ENCODE measurements at places on chromosomes 4 and X. TPM values are rescaled to one million over a fixed set of nuclear protein-coding genes. Genes with fewer than 3 reads are reported as not detected.
A peak's percentile ranks its signal among the peaks of the same experiment; 100 is the strongest.

DNA sequence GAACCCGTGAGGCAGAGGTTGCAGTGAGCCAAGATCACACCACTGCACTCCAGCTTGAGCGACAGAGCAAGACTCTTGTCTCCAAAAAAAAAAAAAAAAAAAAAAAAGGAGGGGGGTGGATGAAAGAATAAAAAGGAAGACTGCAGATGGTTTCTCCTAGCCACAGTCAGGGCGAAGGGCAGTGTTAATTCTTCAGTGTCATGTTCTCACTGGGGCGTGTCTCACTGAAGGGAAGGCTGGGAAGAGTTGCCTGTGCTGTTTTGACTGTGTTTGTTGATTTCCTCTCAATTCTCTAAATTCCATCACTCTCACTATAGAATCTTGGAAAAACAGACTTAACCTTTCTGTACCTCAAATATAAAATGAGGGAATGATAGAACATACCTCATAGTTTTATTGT is 71.6 kb upstream of the DHX15 start:
- DNase-seq = peak; percentile 31
- no peaks in the 10 kb centered on the region for H3K4me1 ChIP-seq
- H3K4me3 ChIP-seq = no peak overlapping the region
- H3K36me3 ChIP-seq = no peaks in the 10 kb centered on the region

- H3K36me3 ChIP-seq = no peaks in the 10 kb centered on the region
- H3K4me1 ChIP-seq = no peaks in the 10 kb centered on the region
- H3K27ac ChIP-seq = no peak overlapping the region
- H3K4me3 ChIP-seq = no peak overlapping the region
- DNase-seq = no peak
- no peaks in the 10 kb centered on the region for H3K27me3 ChIP-seq
Observed at GRCh38 chrX:9997524-9997923, 30.4 kb downstream of the CLDN34 start.

DNA sequence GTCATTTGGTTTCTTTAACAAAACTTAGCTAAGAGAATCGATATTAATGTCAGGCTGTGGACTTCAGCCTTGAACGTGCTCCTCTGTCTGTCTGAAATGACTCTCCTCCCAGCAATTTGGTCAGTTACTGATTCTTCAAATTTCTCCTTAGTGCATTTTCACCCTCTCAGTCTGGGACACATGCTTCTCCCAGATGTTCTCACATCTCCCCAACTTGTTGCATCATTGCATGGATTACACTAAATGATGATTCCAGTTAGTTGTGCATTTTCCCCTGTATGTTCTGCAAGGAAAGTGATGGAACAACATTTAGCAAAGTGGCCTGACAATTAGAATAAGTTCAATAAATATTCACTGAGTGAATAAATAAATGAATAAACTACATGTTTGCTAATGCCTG is 94.4 kb downstream of the NLGN4X start:
- H3K36me3 ChIP-seq = no peaks in the 10 kb centered on the region
- H3K27ac ChIP-seq = no peak overlapping the region
- H3K27me3 ChIP-seq = no peaks in the 10 kb centered on the region
- H3K4me1 ChIP-seq = no peaks in the 10 kb centered on the region
- DNase-seq = no peak

- no peak overlapping the region for H3K27ac ChIP-seq
- H3K27me3 ChIP-seq = no peaks in the 10 kb centered on the region
- H3K4me1 ChIP-seq = no peaks in the 10 kb centered on the region
- no peak for DNase-seq
- no peaks in the 10 kb centered on the region for H3K36me3 ChIP-seq
Observed at GRCh38 chr4:139443661-139444060, 10.3 kb upstream of the RAB33B start.

- DNase-seq = no peak
- H3K27me3 ChIP-seq = no peaks in the 10 kb centered on the region
- H3K36me3 ChIP-seq = no peaks in the 10 kb centered on the region
Observed at GRCh38 chrX:100928660-100929613, at the start of gene XKRX. Gene XKRX, minus strand, starts transcription at chrX:100928917. Its CDS starts 613 bp downstream, at chrX:100928304.

DNA sequence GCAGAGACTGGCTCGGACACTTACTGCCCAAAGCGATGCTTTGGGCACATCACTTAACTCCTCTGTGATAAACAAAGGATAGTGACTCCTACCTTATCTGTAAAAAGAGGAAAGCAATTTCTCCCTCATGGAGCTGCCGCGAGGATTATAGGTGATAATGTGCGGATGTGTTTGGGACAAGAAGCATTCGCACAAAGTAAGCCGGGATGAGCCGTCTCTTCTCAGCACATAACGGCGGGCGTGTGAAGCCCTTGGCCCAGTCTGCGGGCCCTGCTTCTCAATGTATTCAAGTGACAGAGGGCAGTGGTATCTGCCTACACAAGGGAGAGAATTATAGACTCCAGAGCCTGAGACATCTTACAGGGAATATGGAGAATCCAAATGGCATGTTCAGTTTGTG is 550.3 kb upstream of the CPEB2 start:
- no peak overlapping the region for H3K27ac ChIP-seq
- H3K36me3 ChIP-seq = no peaks in the 10 kb centered on the region
- H3K4me1 ChIP-seq = no peaks in the 10 kb centered on the region
- H3K4me3 ChIP-seq = no peak overlapping the region
- no peaks in the 10 kb centered on the region for H3K27me3 ChIP-seq
- DNase-seq = no peak

- no peaks in the 10 kb centered on the region for H3K4me1 ChIP-seq
- H3K36me3 ChIP-seq = no peaks in the 10 kb centered on the region
- H3K27me3 ChIP-seq = no peaks in the 10 kb centered on the region
- no peak for DNase-seq
- no peak overlapping the region for H3K4me3 ChIP-seq
- no peak overlapping the region for H3K27ac ChIP-seq
Observed at GRCh38 chr4:28682847-28683246, 1822.2 kb downstream of the STIM2 start.

DNA sequence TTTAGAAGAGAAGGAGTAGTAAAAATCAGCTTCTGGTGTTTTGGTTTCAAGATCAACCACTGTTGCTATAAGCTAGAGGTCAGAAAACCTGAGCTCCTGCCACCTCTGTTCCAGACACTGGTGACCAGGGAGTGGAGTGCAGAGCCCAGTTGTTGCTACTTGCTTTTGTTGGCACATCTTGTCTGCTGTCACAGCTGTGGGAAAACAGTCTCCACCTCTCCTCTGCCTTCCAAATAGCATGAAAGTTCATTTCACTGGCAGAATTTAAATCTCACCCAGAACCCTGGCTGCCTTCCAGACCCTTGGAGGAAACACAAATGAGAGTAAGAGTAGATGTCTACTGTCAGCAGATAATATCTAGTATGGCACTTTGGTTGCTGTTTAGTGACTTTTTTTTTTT is 297.5 kb upstream of the KLF3 start:
- H3K27ac ChIP-seq = no peak overlapping the region
- H3K27me3 ChIP-seq = no peaks in the 10 kb centered on the region
- no peaks in the 10 kb centered on the region for H3K4me1 ChIP-seq
- H3K4me3 ChIP-seq = no peak overlapping the region
- H3K36me3 ChIP-seq = no peaks in the 10 kb centered on the region
- peak; percentile 37 for DNase-seq

DNA sequence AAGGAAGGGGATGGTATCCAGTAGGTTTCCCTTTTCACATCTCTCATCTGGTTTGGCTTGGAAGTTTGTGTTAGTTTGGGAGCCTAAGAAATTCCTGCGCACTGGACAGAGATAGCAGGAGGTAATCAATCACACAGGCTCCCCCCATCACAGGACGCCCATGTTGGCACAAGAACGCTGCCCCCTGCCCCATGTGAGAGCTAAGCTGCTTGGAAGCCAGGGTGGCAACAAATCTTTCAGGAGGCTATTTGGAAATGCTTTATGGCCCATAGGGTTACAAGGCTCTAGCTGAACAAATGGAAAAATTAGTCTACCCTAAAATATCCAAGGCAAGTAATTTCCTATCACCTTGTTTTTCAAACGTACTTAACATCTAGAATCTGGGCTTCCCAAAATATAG is 54.0 kb downstream of the SOD3 start:
- no peaks in the 10 kb centered on the region for H3K36me3 ChIP-seq
- no peak overlapping the region for H3K4me3 ChIP-seq
- peaks cover 14% of the 10 kb centered on the region for H3K4me1 ChIP-seq

DNA sequence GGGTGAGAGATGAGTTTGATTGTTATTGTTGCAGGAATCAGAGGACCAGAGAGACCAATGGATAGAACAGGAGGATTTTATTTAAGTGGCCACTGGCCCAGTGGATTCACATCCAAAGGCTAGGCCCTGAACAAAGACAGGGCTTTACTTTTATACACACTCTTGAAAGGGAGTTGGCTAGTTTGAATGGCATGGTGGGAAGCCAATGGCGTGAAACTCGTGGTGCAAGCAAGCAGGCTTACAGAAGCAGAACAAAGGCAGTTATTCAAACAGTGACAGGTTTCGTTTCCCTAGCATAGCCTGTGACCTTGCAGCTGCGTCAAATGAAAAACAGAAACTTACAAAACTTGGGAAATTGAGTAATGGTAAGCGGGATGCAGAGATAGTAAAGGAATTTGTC is 110.2 kb upstream of the PRDX4 start:
- no peaks in the 10 kb centered on the region for H3K27me3 ChIP-seq
- no peak overlapping the region for H3K27ac ChIP-seq

- no peak overlapping the region for H3K4me3 ChIP-seq
- no peaks in the 10 kb centered on the region for H3K36me3 ChIP-seq
- H3K4me1 ChIP-seq = peaks cover 4% of the 10 kb centered on the region
- no peaks in the 10 kb centered on the region for H3K27me3 ChIP-seq
- H3K27ac ChIP-seq = no peak overlapping the region
Observed at GRCh38 chr4:107831140-107831539, 6.4 kb downstream of the SGMS2 start.

GRCh38 chr4:78061939-78062570 is 4.9 kb downstream of the FRAS1 start:
- H3K27me3 ChIP-seq = peaks cover 14% of the 10 kb centered on the region
- no peak overlapping the region for H3K27ac ChIP-seq
- no peak overlapping the region for H3K4me3 ChIP-seq
- H3K36me3 ChIP-seq = no peaks in the 10 kb centered on the region

GRCh38 chr4:66169341-66169740 is 499.1 kb upstream of the EPHA5 start:
- no peak overlapping the region for H3K27ac ChIP-seq
- no peak overlapping the region for H3K4me3 ChIP-seq
- no peaks in the 10 kb centered on the region for H3K4me1 ChIP-seq
- DNase-seq = peak; percentile 26
- no peaks in the 10 kb centered on the region for H3K36me3 ChIP-seq

DNA sequence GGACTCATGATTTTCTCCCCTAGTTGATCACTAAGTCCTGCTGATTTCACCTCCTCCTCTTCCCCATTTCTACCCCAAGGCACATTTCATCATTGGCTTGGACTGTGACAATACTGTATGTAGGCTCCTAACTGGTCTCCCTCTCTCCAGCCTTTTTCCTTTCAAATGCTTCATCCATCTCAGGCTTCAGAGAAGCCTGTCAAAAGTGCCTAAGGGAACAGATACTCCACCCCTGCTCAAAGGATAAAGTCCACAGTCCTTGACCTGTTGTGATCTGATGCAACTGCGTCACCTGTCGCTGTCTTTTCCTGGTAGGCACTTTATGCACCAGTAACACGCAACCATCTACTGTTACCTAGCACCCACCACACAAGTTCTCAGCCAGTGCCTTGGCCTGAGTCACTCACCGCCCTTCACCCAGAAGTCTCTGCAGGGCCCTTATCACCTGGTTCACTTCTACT is 12.8 kb downstream of the SCARB2 start:
- H3K36me3 ChIP-seq = no peaks in the 10 kb centered on the region
- peak overlapping the region; percentile 73 for H3K27ac ChIP-seq
- DNase-seq = no peak
- H3K4me3 ChIP-seq = no peak overlapping the region
- H3K4me1 ChIP-seq = peaks cover 44% of the 10 kb centered on the region
- H3K27me3 ChIP-seq = no peaks in the 10 kb centered on the region

DNA sequence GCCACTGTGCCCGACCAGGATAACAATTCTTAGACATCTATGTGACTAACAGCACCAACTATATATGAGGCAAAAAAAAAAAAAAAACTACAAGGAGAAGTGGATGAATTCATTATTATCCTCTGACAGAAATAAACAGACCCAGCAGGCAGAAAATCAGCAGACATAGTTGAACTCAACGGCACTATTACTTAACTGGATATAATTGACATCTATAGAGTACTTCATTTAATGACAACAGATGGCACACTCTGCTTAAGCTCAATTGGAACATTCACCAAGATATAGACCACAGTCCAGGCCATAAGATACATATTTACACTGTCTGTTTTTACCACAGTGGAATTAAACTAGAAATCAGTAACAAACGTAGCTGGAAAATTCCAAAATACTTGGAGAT is 13.3 kb downstream of the CLDN22 start:
- no peak for DNase-seq
- no peaks in the 10 kb centered on the region for H3K4me1 ChIP-seq
- no peaks in the 10 kb centered on the region for H3K36me3 ChIP-seq
- no peak overlapping the region for H3K27ac ChIP-seq

- H3K36me3 ChIP-seq = no peaks in the 10 kb centered on the region
- peaks cover 2% of the 10 kb centered on the region for H3K4me1 ChIP-seq
- no peak overlapping the region for H3K27ac ChIP-seq
- H3K27me3 ChIP-seq = no peaks in the 10 kb centered on the region
Observed at GRCh38 chr4:118114720-118115119, 80.4 kb downstream of the NDST3 start.

GRCh38 chr4:3451956-3452355 is 10.2 kb downstream of the HGFAC start:
- peak; percentile 78 for DNase-seq
- no peaks in the 10 kb centered on the region for H3K4me1 ChIP-seq
- H3K27me3 ChIP-seq = no peaks in the 10 kb centered on the region
- no peaks in the 10 kb centered on the region for H3K36me3 ChIP-seq
- H3K27ac ChIP-seq = no peak overlapping the region

DNA sequence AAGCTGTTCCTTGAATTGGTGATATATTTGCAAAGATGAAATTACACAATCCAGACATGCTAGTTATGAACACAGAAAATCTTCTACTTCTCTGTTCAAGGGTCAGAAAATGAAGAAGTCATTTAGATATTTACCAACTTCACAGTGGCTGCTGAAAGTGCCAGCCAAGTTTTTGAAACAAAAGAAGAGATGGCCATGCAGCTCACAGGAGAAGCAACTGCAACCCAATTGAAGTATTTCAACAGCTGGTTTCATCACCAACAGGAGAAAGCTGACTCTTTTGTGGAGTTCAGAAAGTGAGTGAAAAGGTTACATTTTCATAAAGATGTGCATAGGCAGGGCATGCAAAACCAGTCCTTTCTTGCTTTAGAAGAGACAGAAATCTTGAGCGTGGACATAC is 70.1 kb upstream of the LSM6 start:
- H3K27ac ChIP-seq = no peak overlapping the region
- no peaks in the 10 kb centered on the region for H3K4me1 ChIP-seq
- no peaks in the 10 kb centered on the region for H3K27me3 ChIP-seq
- no peak for DNase-seq
- H3K36me3 ChIP-seq = no peaks in the 10 kb centered on the region

- DNase-seq = no peak
- H3K4me3 ChIP-seq = no peak overlapping the region
- peaks cover 12% of the 10 kb centered on the region for H3K27me3 ChIP-seq
- no peaks in the 10 kb centered on the region for H3K36me3 ChIP-seq
- H3K4me1 ChIP-seq = peaks cover 3% of the 10 kb centered on the region
Observed at GRCh38 chr4:1011666-1012033, 224 bp downstream of the FGFRL1 start.

The ANK2 gene
- total RNA-seq = 95.1 TPM

The UNC5C gene
- 3.9 TPM for total RNA-seq

The PRSS48 gene
- not detected for total RNA-seq

The MCF2 gene
- under 0.01 TPM for total RNA-seq

The IL1RAPL2 gene
- total RNA-seq = not detected

The MAB21L2 gene
- total RNA-seq = not detected

The GPM6B gene
- 1.0 TPM for total RNA-seq

The ZNF141 gene
- 8.9 TPM for total RNA-seq

The ZNF732 gene
- total RNA-seq = 0.33 TPM

The SPANXN4 gene
- not detected for total RNA-seq

The PNMA3 gene
- 0.26 TPM for total RNA-seq

The PNMA5 gene
- not detected for total RNA-seq

Data from fibroblast of lung (primary cell).